Heart left ventricle (tissue), 16 donors: ENCODE measurements at places on chromosomes 5 and 9. TPM values are rescaled to one million over a fixed set of nuclear protein-coding genes. Genes with fewer than 3 reads are reported as not detected.

NUTM2G gene
- total RNA-seq, result not detected

AHRR gene
- not detected for total RNA-seq

BSPRY gene
- total RNA-seq, result 1.5 TPM

FOXD1 gene
- total RNA-seq, result not detected

SPINK7 gene
- not detected for total RNA-seq

BTNL9 gene
- 34.9 TPM for total RNA-seq

APBA1 gene
- total RNA-seq, result 2.2 TPM

FAM169A gene
- total RNA-seq, result 4.0 TPM

THBS4 gene
- total RNA-seq, result 73.8 TPM

DNA sequence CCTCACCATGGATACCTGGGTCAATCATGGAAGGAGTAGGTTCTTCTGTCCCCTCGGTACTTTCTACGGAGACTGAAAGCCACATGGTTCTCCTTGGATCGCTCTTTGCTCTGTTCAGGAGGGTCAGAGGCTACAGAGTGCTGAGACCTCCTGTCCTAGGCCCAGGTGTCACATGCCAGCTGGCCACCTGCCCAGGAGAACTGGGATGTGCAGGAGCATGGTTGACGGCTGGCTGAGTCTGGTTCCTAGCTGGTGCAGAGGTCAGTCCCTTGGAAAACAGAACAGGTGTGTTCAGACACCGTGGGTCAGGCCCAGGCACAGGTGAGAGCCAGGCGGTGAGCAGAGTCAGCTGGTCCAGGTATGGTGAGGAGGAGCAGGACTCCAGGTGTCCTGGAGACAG, 416.3 kb downstream of the IRX1 start:
- no peak for DNase-seq
- no peaks in the 10 kb centered on the region for H3K4me1 ChIP-seq
- no peak overlapping the region for H3K27ac ChIP-seq
- H3K4me3 ChIP-seq, result no peak overlapping the region
- H3K27me3 ChIP-seq, result no peaks in the 10 kb centered on the region

GRCh38 chr5:44622331-44622730, 186.4 kb upstream of the MRPS30 start:
- no peak overlapping the region for H3K4me3 ChIP-seq
- DNase-seq, result no peak
- H3K4me1 ChIP-seq, result no peaks in the 10 kb centered on the region
- no peaks in the 10 kb centered on the region for H3K36me3 ChIP-seq
- no peak overlapping the region for H3K27ac ChIP-seq

GRCh38 chr9:132166599-132166998, 4.7 kb downstream of the NTNG2 start:
- DNase-seq, result peak; percentile 27
- H3K27ac ChIP-seq, result no peak overlapping the region
- H3K4me3 ChIP-seq, result no peak overlapping the region
- peaks cover 29% of the 10 kb centered on the region for H3K27me3 ChIP-seq
- H3K36me3 ChIP-seq, result no peaks in the 10 kb centered on the region

GRCh38 chr5:58281189-58281588, 178.7 kb downstream of the PLK2 start:
- no peaks in the 10 kb centered on the region for H3K4me1 ChIP-seq
- H3K27ac ChIP-seq, result no peak overlapping the region
- no peaks in the 10 kb centered on the region for H3K36me3 ChIP-seq
- no peaks in the 10 kb centered on the region for H3K27me3 ChIP-seq
- DNase-seq, result no peak
- H3K4me3 ChIP-seq, result no peak overlapping the region

- DNase-seq, result peak; percentile 67
- no peak overlapping the region for H3K4me3 ChIP-seq
Measured at GRCh38 chr5:150065886-150066285, 20.5 kb downstream of the CSF1R start.

DNA sequence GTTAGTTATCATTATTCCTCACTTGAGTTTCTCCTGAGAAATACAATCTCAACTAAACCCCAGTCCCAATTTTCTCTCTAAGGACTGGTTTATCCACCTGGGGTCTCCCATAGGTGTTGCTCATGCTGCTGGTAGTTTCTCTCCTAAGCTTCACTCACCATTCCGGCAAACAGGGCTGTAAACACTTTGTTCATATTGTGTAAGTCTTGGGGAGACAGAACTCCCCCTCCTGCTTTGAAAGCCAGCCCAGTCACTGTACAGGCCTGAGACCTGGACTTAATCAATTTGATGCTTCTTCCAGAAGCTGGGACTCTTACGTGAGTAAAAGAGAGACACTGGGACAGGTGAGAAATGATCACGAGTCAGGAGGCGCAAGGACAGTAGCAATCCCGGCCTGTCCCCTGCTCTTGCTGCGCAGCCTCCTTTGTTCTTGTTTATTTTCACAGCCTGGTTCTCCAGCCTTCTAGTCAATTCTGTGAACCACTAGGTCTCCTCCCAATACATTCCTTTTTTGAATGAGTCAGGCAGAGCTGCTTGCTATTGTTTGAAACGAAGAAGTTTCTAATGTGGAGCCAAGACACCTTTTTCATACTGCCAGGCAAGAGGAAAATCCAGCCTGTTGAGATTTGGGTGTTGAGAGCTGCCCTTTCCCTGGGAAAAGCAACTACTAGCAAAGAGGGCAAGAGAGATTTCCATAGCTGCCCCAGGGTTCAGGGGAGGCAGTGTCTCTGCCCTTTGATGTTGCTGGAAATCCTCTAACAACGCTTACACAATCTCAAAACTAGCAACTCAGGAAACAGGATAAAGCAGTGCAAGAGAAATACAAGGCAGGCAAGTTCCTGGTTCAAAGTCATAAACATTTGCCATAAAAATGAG, 9.2 kb upstream of the SHROOM1 start:
- H3K27ac ChIP-seq, result peak overlapping the region; percentile 76
- no peaks in the 10 kb centered on the region for H3K27me3 ChIP-seq
- no peaks in the 10 kb centered on the region for H3K36me3 ChIP-seq
- H3K4me3 ChIP-seq, result no peak overlapping the region
- DNase-seq, result no peak

- no peaks in the 10 kb centered on the region for H3K27me3 ChIP-seq
- no peaks in the 10 kb centered on the region for H3K36me3 ChIP-seq
- H3K4me1 ChIP-seq, result no peaks in the 10 kb centered on the region
- no peak overlapping the region for H3K27ac ChIP-seq
- no peak overlapping the region for H3K4me3 ChIP-seq
Measured at GRCh38 chr9:78288214-78288892, 8.6 kb upstream of the PSAT1 start.

DNA sequence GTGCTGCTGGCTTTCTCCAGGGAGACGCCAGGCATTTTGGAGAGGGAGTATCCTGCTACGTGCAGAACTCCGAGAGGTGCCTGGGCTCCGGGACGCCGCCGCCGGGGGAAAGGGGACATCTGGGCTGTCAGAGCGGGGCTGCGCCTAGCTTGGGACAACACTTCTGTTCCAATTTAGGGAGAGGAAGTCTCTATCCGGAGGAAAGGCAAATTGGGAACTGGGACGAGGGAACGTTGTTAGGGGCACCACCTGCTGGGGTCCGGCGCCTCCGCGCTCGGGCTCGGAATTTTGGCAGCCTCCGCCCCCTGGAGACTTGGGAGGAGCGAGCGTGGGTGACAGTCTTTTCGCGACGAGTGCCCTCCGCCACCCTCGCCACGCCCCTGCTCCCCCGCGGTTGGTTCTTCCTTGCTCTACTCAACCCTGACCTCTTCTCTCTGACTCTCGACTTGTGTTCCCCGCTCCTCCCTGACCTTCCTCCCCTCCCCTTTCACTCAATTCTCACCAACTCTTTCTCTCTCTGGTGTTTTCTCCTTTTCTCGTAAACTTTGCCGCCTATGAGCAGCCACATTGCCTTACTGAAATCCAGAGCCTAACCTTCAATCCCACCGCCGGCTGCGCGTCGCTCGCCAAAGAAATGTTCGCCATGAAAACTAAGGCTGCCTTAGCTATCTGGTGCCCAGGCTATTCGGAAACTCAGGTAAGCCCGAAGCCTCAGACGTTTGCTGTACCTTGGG, 1.6 kb downstream of the TSLP start:
- H3K27ac ChIP-seq, result no peak overlapping the region
- H3K36me3 ChIP-seq, result no peaks in the 10 kb centered on the region
- H3K27me3 ChIP-seq, result peaks cover 39% of the 10 kb centered on the region
- H3K4me1 ChIP-seq, result peaks cover 12% of the 10 kb centered on the region

- no peak for DNase-seq
- H3K4me3 ChIP-seq, result no peak overlapping the region
- no peaks in the 10 kb centered on the region for H3K27me3 ChIP-seq
- H3K36me3 ChIP-seq, result no peaks in the 10 kb centered on the region
- H3K27ac ChIP-seq, result no peak overlapping the region
Measured at GRCh38 chr9:89464300-89464901, 33.5 kb downstream of the SEMA4D start.

GRCh38 chr5:44183312-44183711, 205.9 kb downstream of the FGF10 start:
- H3K4me1 ChIP-seq, result no peaks in the 10 kb centered on the region
- no peak overlapping the region for H3K4me3 ChIP-seq
- DNase-seq, result no peak
- H3K36me3 ChIP-seq, result no peaks in the 10 kb centered on the region

DNA sequence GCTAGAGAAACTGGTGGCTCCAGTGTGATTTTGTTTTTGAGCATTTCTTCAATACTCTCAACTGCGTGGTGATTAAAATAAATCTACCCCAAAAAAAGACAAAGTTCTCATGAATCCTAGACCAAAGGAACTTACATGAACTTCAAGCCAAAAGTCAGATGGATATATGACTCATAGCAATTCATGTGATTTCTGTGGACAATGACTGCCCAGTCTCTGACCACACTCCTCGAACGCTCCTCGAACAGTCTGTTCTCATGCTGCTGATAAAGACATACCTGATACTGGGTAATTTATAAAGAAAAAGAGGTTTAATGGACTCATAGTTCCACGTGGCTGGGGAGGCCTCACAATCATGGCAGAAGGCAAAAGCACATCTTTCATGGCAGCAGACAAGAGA, 46.4 kb upstream of the CEP78 start:
- H3K36me3 ChIP-seq, result no peaks in the 10 kb centered on the region
- H3K27me3 ChIP-seq, result no peaks in the 10 kb centered on the region
- no peak for DNase-seq
- no peaks in the 10 kb centered on the region for H3K4me1 ChIP-seq
- no peak overlapping the region for H3K4me3 ChIP-seq
- no peak overlapping the region for H3K27ac ChIP-seq

- H3K27me3 ChIP-seq, result no peaks in the 10 kb centered on the region
- H3K36me3 ChIP-seq, result no peaks in the 10 kb centered on the region
- H3K4me3 ChIP-seq, result no peak overlapping the region
- DNase-seq, result no peak
- no peak overlapping the region for H3K27ac ChIP-seq
- no peaks in the 10 kb centered on the region for H3K4me1 ChIP-seq
Measured at GRCh38 chr5:38878391-38879077, 32.7 kb downstream of the OSMR start.

- peaks cover 18% of the 10 kb centered on the region for H3K27me3 ChIP-seq
- H3K27ac ChIP-seq, result no peak overlapping the region
- H3K4me3 ChIP-seq, result no peak overlapping the region
- H3K4me1 ChIP-seq, result peaks cover 29% of the 10 kb centered on the region
- H3K36me3 ChIP-seq, result no peaks in the 10 kb centered on the region
Measured at GRCh38 chr9:34633851-34634550, 3.6 kb downstream of the SIGMAR1 start.

- no peak for DNase-seq
- no peak overlapping the region for H3K27ac ChIP-seq
- no peak overlapping the region for H3K4me3 ChIP-seq
- no peaks in the 10 kb centered on the region for H3K36me3 ChIP-seq
- no peaks in the 10 kb centered on the region for H3K27me3 ChIP-seq
Measured at GRCh38 chr9:134975253-134975652, 57.5 kb upstream of the FCN1 start.

DNA sequence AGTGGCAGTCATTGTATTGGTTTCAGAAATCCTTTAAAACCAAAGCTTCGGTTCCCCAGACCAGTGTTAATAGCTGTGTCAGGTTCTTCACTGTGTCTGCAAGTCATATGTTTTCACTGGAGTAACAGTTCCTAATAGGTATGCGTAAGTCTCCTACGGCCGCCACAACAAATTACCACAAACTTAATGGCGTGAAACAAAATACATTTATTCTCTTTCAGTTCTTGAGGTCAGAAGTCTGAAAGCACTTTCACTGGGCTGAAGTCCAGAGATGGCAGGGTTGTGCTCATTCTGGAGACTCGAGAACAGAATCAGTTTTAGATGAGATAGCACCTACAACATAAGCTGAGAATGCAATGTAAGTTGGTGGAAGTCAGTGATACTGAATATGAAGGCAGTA, 556.2 kb downstream of the TLE4 start:
- no peaks in the 10 kb centered on the region for H3K27me3 ChIP-seq
- no peaks in the 10 kb centered on the region for H3K36me3 ChIP-seq
- DNase-seq, result no peak
- H3K27ac ChIP-seq, result no peak overlapping the region
- no peak overlapping the region for H3K4me3 ChIP-seq
- no peaks in the 10 kb centered on the region for H3K4me1 ChIP-seq

DNA sequence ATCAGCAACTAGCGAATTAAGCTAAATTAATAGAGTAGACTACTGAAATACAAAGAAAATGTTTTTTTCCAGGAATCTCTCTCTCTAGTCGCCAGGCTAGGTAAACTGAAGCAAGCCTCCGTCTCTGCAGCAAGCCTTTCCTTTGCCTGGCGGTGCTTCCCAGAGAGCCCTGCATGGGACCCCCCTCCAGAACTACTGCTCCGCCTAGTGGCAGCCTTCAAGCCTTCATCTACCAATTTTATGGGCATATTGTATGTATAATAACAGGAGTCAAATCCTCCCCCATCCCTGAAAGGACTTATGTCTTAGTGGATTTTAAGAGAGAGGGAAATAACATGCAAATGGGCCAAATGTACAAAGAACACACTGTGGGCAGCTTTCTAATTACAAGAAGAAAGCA, 241.9 kb downstream of the SAXO1 start:
- H3K4me1 ChIP-seq, result peaks cover 29% of the 10 kb centered on the region
- no peak overlapping the region for H3K27ac ChIP-seq
- H3K36me3 ChIP-seq, result no peaks in the 10 kb centered on the region
- no peaks in the 10 kb centered on the region for H3K27me3 ChIP-seq
- H3K4me3 ChIP-seq, result no peak overlapping the region
- DNase-seq, result no peak

DNA sequence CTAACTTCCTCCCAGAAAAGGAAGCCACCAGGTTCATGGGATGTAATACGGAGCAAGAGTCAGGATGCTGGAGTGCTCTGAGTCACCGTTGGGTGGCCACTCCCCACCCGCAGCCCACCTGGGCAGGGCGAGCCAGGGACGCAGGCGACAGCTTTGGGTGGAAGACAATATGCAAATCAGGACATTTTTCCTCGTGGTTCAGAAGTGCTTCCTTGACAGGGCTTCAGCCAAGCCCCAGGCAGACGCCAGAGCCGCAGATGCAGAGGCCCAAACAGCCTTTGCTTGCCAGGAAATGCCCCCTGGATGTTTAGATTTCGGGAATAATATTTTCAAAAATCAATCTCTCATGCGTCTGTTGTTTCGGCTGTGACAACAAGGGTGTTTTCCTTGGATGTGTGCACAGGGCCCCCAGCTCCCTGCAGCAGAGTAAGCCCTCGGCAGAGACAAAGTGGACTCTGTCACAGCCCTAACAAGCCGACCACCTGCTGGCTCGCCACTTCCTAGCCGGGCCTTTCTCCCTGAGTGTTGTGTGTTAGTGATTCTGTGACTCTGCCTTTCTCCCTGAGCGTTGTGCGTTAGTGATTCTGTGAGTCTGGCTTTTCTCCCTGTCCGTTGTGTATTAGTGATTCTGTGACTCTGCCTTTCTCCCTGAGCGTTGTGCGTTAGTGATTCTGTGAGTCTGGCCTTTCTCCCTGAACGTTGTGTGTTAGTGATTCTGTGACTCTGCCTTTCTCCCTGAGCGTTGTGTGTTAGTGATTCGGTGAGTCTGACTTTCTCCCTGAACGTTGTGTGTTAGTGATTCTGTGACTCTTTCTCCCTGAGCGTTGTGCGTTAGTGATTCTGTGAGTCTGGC, 11.8 kb upstream of the SLC9A3 start:
- no peak overlapping the region for H3K4me3 ChIP-seq
- no peaks in the 10 kb centered on the region for H3K36me3 ChIP-seq
- no peak overlapping the region for H3K27ac ChIP-seq
- peaks cover 24% of the 10 kb centered on the region for H3K27me3 ChIP-seq
